Activated gamma-delta T cell (primary cell): ENCODE measurements at places on chromosomes 11 and 22.

DNA sequence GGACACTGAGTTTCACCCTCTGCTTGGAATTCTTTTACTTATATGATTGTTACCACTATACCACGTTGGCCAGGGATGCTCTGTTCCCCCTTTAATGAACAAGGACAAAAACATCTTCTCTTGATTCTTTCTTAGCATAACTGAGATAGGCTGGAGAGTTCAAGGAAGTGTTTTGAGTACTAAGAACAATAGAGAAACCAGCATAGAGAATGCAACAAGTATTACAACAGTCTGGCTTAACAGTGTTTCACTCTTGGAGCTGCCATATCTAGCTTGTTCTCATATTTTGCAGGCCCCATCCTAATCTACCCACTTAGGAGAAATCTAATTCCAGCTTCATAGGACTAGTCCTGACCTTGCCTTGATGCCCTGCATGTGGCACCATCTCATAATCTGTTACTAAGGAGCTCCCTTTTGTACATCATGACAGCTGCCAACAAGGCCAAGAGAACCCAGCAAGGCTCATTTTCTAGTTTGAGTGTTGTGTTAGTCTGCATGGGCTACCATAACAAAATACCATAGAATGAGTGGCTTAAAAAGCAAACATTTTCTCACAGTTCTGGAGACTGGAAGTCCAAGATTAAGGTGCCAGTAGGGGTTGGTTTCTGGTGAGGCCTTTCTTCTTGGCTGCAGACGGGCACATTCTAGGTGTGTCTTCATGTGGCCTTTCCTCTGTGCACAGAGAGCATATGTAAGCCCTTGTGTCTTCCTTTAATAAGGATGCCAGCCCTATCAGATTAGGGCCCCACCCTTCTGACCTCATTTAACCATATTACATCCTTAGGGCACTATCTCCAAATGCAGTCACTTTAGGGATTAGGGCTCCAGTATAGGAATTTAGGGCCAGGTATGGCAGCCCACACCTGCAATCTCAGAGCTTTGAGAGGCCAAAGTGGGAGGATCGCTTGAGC lies 37.8 kb downstream of the PACS1 start:
- DNase-seq: no peak

GRCh38 chr11:97722721-97723120 lies 1298.0 kb upstream of the CNTN5 start:
- DNase-seq: no peak

GRCh38 chr11:121482231-121483129 lies 29.7 kb upstream of the SORL1-AS1 start:
- no peak for DNase-seq

DNA sequence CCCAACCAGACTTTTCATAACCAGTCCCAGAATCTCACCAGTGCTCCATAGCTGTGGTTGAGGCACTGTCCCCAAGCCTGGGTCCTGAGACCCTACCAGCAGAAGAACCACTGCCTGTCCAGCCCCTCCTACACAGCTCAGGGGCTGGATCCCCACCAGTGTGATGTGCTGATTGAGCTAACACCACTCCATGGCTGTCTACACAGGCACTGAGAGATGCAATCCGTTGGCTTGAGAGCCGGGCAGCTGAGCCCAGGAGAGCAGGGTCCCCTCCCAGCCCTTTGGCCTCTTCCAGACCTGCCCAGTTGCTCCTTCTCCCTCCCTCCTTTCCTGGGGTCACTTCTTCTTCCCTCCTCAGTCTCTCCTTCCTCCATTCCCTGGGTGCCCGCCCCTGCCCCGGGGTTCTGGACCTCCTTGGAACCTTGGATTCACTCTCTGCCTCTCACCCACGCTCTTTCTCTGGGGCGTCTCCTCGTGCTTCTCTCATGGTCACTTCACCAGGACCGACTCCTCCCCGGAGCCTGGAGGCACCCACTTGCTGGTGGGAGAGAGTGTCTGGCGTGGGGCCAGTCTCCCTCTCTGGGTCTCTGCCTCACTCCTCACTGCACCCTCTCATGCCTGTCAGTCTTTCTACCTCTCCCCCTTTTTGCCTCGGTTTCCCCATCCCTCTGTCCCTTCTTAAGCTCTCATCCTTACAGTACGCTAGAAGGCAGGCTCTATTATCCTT lies 706 bp upstream of the SCYL1 start:
- DNase-seq: no peak

GRCh38 chr11:111354601-111354891 lies 24.5 kb downstream of the POU2AF1 start:
- DNase-seq: no peak

- no peak for DNase-seq
Observed at GRCh38 chr22:19455585-19456370, 8.3 kb upstream of the C22orf39 start.

DNA sequence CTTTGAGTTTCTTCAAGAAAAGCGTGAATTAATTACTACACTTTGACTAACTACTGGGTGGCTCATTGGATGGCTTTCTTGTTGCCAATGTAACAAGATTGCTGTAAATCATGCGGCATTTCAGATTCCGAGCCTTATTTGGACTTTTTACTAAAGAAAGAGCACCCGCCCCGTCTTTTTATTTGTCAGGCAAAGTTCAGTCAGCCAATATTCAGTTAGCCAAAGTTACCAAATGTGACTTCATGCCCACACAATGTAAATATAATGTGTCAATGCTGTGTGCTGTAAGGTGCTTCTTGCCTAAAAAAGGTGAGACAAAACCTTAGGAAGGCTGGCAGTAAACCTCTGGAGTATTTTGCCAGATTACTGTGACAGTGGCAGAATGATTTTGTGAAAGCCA lies 14.8 kb downstream of the FLI1 start:
- no peak for DNase-seq

GRCh38 chr11:60194511-60194910 lies 11.6 kb upstream of the MS4A6A start:
- no peak for DNase-seq

DNA sequence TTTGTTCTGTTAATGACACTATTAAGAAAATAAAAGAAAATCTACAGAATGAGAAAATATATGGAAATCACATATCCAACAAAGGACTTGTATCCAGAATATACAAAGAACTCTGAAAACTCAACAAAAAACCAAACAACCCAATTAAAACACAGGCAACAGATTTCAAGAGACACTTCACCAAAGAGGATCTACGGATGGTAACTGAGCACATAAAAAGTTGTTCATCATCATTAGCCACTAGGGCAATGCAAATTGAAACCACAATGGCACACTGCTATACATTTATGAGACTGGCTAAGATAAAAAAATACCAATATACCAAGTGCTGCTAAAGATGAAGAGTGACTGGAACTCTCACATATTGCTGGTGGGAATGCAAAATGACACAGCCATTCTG lies 34.5 kb upstream of the SLC25A1 start:
- no peak for DNase-seq

DNA sequence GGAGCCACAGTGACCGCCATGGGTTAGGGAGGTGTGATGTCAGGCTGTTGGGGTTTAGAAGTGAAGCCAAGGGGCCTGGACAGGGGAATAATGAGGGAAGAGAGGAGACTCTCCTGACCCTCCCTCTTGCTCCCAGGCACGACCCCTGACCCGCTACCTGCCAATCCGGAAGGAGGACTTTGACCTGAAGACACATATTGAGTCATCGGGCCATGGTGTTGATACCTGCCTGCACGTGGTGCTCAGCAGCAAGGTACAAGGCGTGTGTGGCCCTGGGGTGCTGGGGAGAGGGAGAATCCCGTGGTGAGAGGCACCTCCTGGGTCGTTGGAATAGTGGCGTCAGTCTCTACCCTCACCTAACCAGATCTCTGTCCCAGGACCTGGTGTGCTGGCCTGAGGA lies 29.5 kb downstream of the TREH start:
- no peak for DNase-seq

GRCh38 chr22:37204045-37204655 lies 8.1 kb downstream of the SSTR3 start:
- DNase-seq: no peak

GRCh38 chr11:108775324-108775723 lies 110.5 kb downstream of the DDX10 start:
- DNase-seq: no peak

GRCh38 chr11:102946237-102946636 lies 9.3 kb downstream of the MMP13 start:
- no peak for DNase-seq

DNA sequence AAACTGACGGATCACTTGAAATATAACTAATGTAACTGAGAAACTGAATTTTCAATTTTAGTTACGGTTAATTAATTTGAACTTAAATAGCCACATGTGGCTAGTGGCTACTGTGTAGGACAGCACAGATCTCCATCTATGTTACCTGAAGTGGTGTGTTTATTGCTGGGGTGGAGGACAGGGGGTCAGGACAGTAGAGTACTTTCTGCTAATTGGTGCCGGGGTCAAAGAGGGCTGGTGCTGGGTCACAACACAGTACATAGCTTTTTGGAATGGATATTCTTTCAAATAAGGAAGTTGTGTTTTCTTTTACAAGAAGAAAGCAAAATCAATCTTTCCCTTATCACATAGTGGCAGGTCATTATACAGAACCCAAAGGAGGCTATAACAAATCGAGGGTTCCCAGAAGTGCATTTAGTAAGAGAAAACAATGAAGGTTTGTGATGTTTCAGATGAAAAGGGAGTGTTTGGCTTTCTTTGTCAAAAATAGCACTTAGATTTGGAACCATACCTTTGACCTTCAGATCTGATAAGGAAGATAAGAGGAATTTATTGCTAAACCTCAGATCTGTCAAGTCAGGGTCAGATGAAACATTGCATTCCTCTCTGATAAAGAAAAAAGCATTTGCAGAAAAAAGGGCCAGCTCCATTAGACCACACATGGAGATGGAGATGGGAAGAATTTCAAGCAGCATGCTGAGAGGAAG lies 384.5 kb downstream of the AASDHPPT start:
- DNase-seq: no peak

- DNase-seq: no peak
Observed at GRCh38 chr11:130008326-130008725, 5.7 kb upstream of the PRDM10 start.

DNA sequence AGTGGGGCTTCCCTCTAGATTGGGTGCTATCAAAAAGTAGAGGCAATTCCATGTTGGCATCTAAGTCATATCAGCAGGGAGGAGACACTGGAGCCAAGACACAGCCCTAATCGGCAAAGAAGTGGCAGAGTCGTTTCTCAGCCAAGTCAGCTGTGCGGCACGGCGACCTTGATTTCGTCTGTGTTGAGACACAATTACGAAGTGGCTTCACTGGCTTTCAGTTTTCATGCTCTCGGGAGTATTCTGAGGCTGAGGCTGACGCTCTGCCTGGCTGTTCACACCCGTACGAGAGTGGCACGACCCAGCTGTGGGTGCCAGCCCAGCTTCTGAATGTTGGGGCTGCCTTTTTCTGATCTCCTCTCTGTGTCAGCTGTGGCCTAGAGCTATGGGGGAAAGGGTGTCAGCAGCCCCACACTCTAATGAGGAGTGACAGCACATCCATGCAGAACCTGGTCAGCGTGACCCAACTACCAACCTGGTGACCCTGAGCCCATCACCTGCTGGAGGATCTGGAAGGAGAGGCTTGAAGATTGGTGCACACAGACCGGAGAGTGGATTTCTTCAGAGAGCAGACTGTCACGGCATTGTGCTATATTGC lies 105.7 kb upstream of the TMEM45B start:
- DNase-seq: no peak

GRCh38 chr11:72643547-72643946 lies 30.7 kb downstream of the PDE2A start:
- DNase-seq: no peak

- no peak for DNase-seq
Observed at GRCh38 chr22:20011993-20012740, 4.5 kb downstream of the ARVCF start.

DNA sequence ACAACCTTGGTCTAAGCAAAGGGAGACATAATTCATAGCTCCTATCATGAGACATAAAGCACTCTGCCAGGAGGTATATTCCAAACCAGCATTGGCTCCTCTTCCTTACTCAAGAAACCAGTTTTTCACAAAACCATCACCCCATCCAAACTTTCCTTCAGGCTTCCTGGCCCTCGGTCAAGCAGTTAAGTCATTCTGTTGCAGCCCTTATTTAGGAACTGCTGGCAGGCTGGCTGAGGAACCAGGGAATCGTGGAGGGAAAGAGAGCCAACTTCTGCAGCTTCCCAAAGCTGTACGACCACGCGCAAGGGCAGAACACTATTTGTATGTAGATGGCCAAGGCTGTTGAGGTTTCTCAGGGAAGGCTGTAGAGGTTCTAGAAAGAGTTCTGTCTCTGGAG lies 680 bp downstream of the IFT46 start:
- DNase-seq: no peak

DNA sequence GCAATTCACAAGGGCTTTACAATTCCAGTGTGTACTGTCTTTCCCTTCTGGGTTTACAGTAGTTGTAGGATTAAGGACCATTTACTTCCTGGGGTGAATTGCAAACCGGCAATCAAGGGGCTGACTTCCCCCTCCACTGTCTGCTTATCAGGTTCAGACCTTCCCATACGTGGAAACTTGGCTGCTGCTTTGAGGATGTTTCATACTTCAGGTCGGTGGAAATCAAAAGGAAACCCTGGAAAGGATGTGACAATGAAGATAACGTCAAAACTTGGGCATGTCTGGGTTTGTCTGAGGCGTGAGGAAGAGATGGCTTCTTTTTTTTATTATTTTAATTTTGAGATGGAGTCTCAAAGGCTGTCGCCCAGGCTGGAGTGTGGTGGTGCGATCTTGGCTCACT lies 2.1 kb upstream of the RTCB start:
- no peak for DNase-seq

GRCh38 chr22:33848251-33848650 lies 72.0 kb downstream of the LARGE1 start:
- no peak for DNase-seq

DNA sequence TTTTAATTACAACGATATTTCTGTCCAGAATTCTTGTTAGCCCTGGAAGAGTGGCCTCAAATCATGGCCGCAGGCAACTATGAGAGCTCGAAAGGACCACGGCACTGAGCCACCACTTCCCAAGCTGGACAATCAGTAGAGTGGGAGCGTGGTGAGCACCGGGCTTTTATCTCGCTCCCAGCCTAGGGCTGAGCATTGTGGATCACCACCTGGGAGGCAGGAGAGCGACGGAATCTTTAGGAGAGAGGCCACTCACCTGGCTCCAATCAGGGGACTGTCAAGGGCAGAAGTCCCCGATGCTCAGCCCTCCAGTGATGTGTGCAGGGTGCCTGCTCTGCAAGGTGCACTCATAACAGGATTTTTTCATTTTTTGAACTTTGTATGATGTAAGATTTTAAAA lies 377.1 kb upstream of the B3GAT1 start:
- no peak for DNase-seq

DNA sequence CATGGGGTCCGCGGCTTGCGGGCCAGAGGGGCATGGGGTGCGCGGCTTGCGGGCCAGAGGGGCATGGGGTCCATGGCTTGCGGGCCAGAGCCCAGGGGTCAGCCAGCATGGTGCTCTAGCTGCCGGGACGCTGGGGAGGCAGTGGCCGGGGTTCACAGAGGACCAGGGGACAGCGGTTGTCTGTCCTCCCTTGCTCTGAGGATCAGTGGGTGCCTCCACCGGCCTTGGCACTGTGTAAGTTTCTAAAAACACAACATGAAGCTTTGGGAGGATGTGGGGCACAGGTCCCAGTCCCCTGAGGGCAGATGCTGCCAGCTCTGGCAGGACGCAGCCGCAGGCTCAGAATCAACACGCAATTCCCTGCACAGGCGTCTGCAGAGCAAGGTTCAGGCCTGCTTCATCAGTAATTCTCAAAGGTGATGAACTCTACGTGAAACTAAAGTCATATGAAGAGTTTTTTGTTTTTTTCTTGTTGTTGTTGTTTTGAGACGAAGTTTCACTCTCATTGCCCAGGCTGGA lies 3.0 kb downstream of the MLC1 start:
- DNase-seq: no peak
